ENCODE measurements at places on chromosomes 13 and 19. TPM values are rescaled to one million over a fixed set of nuclear protein-coding genes. Genes with fewer than 3 reads are reported as not detected.

- DNase-seq, result peak; percentile 8
Observed at GRCh38 chr13:68261105-68261504, 1031.0 kb upstream of the PCDH9 start.

DNA sequence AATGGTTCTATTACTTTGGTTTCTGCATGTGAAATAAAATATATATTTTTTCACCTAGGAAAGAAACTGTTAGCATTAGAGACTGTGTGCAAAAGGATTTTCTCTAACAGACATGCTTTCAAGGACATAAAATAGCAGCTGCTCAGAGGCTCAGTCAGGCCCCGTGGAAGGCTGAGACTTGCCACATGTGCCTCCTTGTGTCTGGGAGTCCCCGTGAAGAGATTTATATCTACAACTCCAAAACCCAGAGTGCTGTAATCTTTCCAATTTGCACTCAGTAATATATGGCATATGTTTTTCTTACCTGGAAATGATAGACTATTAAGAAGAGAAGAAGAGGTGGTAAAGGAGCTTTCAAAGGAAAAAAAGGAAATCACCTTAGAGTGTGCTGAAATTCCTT is 371.6 kb upstream of the OBI1 start:
- DNase-seq, result no peak

DNA sequence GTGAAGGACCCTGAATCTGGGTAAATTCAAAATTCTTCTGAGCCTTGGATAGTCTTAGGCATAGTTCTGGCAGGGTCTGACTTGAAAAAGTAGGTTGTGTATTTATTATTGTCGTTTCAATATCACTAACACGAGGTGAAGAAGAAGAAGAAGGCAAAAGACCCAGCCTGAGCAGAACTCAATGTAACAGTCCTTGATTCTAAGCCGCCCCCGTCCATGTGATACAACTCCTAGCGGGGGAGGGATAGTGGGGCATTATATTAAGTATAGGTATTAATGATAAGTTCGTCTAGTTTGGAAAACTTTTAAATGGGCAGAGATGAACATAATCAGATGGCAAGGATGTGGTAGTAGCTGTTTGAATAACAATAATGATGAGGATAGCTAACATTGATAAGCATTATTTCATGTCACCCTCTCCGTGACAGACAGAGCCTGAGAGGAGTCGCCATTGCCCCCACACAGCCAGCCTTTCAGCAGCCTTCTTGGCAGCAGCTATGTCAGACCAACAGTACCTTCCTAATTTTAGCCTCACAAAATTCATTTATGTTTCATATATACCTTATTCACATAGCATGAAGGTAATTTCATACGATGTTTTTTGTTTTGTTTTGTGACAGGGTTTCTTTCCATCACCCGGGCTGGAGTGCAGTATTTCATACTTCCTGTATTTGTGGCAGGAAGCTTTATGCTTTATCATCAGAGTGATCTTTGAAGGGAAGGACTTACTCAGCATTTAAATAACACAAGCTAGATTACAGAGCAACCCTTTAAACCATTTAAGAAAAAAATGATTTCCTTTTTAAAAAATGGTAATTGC is 64.4 kb upstream of the NPAS1 start:
- no peak for DNase-seq

GRCh38 chr13:24276306-24276705 is 33.1 kb upstream of the C1QTNF9 start:
- no peak for DNase-seq

GRCh38 chr19:28633319-28634018 is 579.5 kb downstream of the UQCRFS1 start:
- DNase-seq, result peak; percentile 78

- DNase-seq, result no peak
Observed at GRCh38 chr19:6533000-6533328, 2.1 kb downstream of the TNFSF9 start.

- no peak for DNase-seq
Observed at GRCh38 chr19:42251572-42252358, 3.2 kb downstream of the ERF start.

DNA sequence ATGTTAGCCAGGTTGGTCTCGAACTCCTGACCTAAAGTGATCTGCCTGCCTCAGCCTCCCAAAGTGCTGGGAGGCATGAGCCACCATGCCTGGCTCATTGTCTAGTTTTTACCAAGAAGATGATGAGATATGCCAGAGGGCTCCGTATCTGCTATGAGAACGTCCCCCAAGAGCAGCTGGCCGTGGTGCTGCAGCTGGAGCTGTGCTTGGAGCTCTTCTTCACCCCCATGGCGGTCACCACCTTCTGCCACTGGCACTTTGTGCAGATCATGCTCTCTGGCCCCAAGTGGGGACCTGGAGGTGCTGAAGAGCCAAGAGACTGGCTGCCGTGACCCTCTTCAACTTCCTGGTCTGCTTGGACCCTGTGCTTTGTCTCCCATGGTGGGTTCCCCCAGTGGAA is 36.8 kb downstream of the GPR42 start:
- DNase-seq, result no peak

DNA sequence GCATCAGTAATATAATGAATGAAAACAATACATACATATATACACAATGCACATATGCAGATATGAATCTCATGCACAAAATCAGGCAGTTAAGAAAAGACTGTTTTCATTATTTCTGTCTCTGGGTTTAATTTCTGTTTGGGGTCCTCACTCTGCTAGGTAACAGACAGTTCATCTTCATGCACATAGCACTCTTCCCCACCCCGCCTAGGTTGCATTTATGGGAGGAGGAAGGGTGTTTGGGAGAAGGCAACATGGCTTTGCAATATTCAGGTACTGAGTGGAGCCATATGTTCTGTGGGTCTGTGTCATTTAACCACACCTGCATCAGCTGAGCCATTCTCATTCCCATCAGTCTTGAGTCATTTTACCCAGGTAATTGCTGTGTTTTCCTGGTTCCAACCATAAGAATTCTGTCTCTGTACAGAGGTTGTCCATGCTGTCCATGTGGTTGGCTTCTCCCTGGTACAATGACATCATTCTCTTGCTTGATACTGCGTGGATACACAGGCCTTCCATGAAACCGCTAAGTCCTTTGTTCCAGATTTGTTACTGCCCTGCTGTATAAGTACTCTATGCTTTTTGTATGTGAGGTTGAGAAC is 45.3 kb downstream of the RFC3 start:
- DNase-seq, result no peak

GRCh38 chr19:35882114-35882832 is 13.9 kb downstream of the APLP1 start:
- peak; percentile 72 for DNase-seq

DNA sequence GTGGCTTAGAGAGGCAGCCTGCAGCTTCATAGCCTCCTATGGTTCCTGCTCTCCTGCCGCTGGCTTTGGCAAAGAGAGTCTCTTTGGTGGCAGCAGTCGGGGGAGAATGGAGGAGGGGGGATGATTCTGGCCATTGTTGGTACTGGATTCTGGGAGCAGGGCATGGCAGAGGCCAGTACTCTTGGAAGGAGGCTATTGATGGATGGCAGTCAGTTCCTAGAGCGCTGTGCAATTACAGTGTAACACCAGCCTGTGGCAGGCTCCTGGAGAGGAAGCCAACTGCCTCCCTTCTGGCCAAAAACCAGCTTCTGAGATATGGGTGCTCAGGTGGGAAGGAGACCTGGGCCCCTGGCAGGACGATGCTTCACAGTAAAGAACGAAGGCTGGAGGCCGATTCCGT is 47.9 kb upstream of the TMTC4 start:
- DNase-seq, result peak; percentile 39

GRCh38 chr19:54387991-54388801 is 23.5 kb upstream of the LAIR1 start:
- DNase-seq, result peak; percentile 45

- DNase-seq, result peak; percentile 52
Observed at GRCh38 chr19:56314018-56314380, 640 bp downstream of the ZSCAN5A start.

DNA sequence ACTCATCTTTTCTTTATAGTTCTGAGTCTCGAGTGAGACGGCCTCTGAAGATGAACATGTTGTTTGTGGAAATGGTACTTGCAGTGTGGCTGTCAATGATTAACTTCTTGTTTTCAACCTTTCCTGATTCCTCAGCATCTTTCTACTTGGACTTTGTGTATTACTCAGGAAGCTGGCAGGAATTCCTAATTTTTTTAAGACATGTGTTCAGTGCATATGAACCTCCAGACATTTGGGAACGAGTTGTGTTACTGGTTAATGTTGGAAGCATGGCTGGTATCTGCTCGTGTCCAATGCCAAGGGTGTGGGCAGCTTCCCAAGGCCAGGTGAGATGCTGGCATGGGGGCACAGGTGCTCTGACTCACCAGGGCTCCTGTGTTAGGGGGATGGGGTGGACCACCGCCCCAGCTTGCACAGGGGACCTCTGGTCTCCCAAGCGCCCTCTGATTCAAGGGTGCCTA is 61.1 kb upstream of the MCF2L start:
- DNase-seq, result no peak

DNA sequence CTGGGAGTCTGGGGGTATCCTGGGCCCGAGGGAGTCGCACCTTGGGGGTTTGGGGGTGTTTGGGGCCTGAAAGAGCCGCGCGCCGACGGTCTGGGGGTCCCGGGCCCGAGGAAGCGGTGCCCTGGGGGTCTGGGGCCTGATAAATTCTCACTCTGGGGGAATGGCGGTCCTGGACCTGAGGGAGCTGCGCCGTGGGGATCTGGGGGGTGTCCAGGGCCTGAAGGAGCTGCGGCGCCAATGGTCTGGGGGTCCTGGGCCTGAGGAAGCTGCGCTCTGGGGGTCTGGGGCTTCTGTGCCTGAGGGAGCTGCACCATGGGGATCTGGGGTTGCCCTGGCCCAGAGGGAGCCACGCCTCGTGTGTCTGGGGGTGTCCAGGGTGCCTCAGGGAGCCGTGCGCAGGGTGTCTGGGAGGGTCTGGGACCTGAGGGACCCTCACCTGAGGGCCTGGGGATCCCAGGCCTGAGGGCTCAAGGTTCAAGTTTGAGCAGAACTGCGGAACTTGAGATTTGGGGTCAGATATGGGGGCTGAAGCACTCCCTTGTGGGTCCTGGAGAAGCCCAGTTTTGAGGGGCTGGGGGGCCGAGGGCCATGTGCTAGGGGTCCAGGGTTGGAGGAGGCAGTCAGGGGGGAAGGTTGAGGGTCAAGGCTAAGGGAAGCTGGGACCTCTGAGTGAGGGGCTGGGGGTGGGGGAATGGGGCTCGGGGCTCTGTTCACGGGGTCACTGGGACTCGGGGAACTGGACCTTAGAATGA is 1.1 kb downstream of the HDGFL2 start:
- DNase-seq, result peak; percentile 44

DNA sequence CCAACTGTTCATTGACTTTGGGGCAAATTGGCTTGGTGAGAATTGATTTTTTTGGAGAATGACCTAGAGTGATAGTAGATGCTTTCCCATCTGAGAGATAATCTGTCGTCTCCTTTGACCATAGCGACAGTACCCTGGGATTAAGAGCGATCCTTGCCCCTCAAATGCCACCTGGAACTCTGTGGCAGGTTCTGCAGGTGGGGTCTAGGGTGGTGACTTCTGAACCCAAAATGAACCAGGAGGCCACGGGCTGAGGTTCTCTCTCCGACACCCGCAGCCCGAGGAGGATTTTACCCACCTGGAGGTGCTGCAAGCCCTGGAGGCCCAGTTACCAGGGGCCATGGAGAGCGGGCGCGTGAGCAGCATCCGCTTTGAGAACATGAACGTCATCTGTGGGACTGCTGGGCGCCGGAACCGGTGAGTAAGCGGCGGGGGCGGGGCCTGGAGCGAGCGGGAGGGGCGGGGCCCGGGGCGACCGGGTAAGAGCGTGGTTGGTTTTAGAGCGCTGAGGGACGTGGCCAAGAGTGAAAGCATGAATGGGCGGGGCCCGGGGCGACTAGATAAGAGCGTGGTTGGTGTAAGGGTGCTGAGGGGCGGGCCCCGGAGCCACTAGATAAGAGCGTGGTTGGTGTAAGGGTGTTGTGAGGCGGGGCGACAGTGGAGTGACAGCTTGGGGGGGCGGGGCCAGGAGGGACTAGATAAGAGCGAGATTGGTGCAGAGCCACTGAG is 8.6 kb downstream of the C19orf81 start:
- peak; percentile 98 for DNase-seq

DNA sequence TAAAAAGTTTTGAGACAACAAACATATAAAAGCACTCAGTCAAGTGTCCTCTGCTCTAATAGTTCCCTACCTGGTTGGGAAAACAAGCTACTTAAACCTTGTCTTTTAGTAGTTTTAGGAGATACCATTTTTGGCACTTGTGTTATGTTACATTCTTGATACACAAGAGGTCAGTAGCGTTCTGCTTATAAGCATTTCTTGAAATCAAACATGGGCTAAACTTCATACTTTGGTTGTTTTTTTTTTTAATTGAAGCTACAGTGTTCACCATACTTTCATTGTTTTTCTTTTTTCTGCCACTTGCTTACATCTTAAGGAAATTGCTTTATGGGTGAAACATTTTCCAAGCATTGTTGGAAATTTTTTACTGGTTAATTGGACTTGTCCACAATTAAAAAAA is 12.9 kb downstream of the NHLRC3 start:
- DNase-seq, result no peak

DNA sequence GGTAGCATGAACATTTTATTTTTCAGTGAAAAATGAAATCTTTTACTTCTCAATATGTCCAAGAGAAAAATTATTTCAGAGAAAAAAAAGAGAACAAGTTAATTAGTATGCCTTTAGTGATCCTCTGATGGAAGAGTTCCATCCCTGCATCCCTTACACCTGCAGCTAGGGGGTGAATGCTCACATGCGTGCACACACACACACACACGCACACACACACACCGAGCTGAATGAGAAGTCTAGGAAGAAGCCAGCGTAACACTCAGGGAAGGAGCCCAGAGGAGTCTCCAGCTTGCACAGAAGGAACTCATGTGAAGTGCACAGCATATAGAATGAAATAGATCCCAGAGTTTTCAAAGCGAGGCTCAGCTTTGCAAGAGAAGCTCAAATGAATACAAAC is 510.5 kb downstream of the IRS2 start:
- no peak for DNase-seq

DNA sequence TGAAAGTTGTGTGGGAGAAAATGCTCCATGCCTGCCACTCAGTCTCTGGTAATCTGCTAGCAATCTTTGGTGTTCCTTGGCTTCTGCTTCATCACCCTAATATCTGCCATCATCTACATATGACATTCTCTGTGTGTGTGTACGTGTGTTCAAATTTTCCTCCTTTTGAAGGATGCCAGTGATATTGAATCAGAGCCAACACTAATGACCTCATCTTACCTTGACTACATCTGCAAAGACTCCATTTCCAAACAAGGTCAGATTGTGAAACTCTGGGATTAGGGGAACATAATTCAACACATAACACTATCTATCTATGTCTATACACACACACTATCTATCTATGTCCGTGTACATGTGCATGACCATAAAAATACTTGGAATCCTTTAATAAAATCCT is 81.4 kb upstream of the IRS2 start:
- no peak for DNase-seq

- no peak for DNase-seq
Observed at GRCh38 chr13:97896446-97896845, 57.0 kb upstream of the IPO5 start.

GRCh38 chr19:2611483-2612464 is 90.7 kb downstream of the GNG7 start:
- no peak for DNase-seq

The INSL3 gene
- total RNA-seq, result 0.33 TPM

The EHD2 gene
- total RNA-seq, result 7.5 TPM

The IQCN gene
- total RNA-seq, result 0.55 TPM

The ENOX1 gene
- 0.07 TPM for total RNA-seq

The TUBA3C gene
- total RNA-seq, result not detected

The SIGLEC12 gene
- total RNA-seq, result not detected
